ENCODE measurements at places on chromosomes 7 and 10. TPM values are rescaled to one million over a fixed set of nuclear protein-coding genes. Genes with fewer than 3 reads are reported as not detected.

The WDR37 gene
- 15.2 TPM for total RNA-seq

DNA sequence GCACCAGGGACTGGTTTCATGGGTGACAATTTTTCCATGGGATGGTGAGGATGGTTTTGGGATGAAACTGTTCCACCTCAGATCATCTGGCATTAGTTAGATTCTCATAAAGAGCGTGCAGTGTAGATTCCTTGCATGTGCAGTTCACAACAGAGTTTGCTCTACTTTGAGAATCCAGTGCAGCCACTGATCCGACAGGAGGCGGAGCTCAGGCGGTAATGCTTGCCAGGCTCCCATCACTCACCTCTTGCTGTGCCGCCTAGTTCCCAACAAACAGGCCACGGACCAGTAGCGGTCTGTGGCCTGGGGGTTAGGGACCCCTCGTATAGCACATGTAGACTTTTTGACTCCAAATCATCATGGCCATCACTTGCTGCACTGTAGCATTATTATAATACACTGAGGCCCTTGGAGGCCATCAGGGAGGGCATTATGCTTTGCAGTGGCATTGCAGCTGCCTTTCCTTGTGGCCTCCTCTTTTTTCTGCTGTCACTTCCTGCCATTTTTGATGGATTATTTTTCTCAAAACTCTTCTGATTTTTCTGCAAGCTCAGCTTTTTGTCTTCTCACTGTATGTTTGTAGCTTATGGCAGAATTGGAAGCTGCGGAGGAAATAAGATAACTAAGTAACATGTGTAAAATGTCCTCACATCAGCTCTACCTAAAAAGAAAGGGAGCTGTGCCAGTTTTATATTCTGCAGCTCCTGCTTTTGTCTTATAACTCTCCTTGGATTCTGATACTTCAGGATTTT lies 18.5 kb downstream of the CSGALNACT2 start:
- no peak for DNase-seq

The KCNMA1 gene
- total RNA-seq: 42.6 TPM

GRCh38 chr7:110373416-110373815 lies 717.5 kb upstream of the LRRN3 start:
- DNase-seq: no peak

GRCh38 chr7:142802301-142802700 lies 31.5 kb downstream of the PRSS2 start:
- DNase-seq: no peak

GRCh38 chr10:88728107-88728763 lies 22.2 kb downstream of the LIPK start:
- DNase-seq: peak; percentile 7

The NKX1-2 gene
- total RNA-seq: 2.0 TPM

GRCh38 chr7:38558761-38559345 lies 72.3 kb downstream of the AMPH start:
- DNase-seq: no peak

The TMEM130 gene
- total RNA-seq: 0.90 TPM

DNA sequence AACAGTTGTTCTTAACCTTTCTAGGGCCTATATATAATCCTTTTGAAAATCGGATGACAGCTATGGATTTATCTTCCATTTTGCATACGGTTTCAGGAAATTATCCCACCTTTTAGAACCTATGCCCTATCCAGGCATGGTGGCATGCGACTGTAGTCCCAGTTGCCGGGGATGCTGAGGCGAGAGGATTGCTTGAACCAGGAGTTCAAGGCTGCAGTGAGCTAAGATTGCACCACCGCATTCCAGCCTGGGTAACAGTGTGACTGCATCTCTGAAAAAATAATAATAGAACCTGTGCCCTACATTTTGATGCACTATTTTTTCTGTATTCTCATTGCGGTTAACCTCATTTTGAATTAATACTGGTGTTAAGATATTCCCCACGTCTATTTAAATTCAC lies 11.6 kb downstream of the CCAR1 start:
- DNase-seq: no peak

DNA sequence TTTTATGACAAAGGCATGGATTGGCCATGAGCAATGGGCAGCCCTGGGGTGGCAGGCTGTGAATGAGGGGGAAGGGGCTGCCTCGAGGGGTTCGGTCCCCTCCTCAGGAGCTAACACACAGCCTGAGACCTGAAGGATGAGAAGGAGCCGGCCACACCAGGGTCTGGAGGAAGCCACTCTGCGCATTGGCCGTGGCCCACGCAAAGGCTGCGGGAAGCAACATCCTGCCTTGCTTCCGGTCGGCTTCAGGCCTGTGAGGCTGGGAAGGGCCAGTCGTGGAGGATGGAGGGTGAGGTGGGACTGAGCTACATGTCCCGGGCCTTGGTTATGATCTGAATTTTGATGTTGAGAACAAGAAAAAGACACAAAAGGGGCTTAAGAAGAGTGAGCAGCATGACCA lies 49.4 kb downstream of the RGS10 start:
- DNase-seq: no peak

- DNase-seq: no peak
These were observed 5.1 kb downstream of the MSRB2 start for GRCh38 chr10:23100331-23101030.

The REEP3 gene
- total RNA-seq: 73.6 TPM

GRCh38 chr7:68816491-68816890 lies 781.8 kb upstream of the AUTS2 start:
- DNase-seq: no peak

The DLD gene
- 129 TPM for total RNA-seq

GRCh38 chr7:113120647-113121046 lies 2.3 kb upstream of the SMIM30 start:
- DNase-seq: no peak

DNA sequence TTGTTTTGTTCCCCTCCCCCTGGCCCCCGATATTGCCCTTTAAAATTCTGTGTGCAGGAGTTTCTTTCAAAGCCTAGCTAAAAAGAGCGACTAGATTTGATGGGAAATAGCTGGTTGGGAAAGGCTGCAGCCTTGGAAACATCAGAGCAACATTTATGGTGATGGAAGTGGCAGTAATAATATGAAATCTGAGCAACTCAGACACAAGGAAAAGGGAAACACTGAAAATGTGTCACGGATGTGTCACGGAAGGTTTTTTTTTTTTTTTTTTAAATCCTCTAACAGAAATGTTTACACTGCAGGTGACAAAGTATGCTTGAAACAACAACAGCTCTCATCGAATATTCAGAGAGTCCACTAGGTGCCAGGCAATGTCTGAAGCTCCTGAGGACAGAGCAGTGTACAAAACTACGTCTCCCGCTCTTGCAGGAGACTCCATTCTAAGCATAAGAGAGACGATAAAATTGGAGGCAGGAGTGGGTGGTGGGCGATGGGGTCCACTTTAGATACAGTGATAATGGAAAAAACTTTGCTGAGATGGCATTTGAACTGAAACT lies 143.0 kb downstream of the RSU1 start:
- no peak for DNase-seq

DNA sequence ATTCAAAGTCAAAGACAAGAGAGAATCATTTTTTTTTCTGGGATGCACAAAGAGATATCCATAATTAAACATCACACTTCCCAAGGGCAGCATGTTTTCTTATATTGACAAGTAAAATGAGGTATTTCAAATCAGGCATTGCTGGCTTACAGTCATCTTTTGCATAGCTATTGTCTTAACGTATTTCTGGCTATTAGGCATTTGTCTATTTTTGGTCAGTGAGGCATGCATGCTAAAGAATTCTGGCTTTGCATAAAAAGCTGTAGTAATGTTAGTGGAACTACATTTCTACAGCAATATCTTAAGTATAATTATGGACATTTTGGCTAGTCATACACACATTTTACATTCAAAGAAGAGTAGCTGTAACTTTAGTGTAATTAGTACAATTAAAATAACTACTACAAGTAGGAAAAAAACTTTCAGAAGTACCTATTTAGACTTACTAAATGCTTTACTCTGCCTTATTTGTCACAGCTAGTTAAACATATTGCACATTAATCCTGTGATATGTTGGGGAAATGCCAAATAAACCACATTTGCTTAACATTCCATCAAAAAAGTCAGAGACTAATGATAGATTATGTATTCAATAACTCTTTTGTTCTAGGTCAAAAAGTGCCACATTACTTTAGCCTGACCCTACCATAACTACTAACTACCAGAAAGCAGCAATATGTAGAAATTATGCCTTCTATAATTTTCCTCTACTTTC lies 76.4 kb downstream of the RELN start:
- no peak for DNase-seq

GRCh38 chr7:93830141-93830925 lies 60.2 kb downstream of the TFPI2 start:
- no peak for DNase-seq

- no peak for DNase-seq
These were observed 20.3 kb upstream of the GNA12 start for GRCh38 chr7:2864204-2864985.

The IFIT1 gene
- 14.7 TPM for total RNA-seq

- DNase-seq: no peak
These were observed 8.8 kb upstream of the GFRA1 start for GRCh38 chr10:116281775-116282174.

- DNase-seq: no peak
These were observed 115.3 kb downstream of the ST7 start for GRCh38 chr7:117068511-117069145.

DNA sequence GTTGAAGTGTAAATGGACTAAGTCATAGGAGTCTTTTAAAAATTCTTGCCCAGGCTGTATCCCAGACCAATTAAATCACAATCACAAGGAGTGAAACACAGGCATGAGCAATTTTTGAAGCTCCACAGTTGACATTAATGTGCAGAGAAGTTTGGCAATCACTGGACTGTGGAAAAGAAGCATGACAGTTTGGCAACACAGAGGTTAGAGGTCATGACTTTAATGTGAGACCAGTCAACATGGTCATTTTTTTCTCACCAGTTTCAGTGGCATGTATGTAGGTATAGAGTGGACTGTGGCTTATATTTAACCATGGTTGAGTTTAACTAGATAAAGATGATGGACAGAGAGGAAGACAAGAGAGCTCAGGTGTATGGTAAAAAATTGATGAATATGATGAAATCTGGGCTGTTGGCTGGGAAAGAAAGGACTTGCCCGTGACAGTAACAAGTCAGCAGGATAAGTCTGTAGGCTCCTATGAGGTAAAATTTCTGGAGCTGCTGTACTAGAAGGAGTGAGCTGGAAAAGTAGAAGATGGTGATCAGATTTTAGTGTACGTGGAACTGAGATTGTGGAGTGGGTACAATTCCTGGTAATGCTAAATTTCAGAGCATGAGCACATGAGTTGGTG lies 432.2 kb upstream of the GHITM start:
- DNase-seq: no peak

The LOXL4 gene
- 32.7 TPM for total RNA-seq

The OPN4 gene
- not detected for total RNA-seq

The SAMD9 gene
- 2.6 TPM for total RNA-seq

The NKX2-3 gene
- total RNA-seq: 0.24 TPM

GRCh38 chr10:3666525-3667302 lies 118.3 kb downstream of the KLF6 start:
- DNase-seq: no peak

The SLF2 gene
- 28.9 TPM for total RNA-seq

- peak; percentile 28 for DNase-seq
These were observed 447.9 kb upstream of the PFKP start for GRCh38 chr10:2619472-2619871.

DNA sequence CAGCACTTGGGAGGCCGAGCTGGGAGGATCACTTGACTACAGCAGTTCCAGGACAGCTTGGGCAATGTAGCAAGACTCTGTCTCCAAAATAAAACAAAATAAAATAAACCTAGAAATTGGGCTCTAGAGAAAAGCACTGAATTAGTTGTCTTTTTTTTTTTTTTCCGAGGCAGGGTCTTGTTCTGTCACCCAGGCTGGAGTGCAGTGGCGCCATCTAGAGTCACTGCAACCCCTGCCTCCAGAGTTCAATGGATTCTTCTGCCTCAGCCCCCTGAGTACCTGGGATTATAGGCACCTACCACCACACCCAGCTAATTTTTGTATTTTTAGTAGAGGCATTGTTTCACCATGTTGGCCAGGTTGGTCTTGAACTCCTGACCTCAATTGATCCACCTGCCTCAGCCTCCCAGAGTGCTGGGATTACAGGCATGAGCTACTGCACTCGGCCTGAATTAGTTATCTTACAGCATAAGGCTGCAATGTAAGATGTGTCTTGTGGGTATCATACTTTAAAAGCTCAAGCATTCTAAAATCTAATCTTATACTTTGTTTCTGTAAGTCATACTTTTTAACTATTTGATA lies 12.8 kb downstream of the MEIG1 start:
- no peak for DNase-seq

The SP4 gene
- total RNA-seq: 8.0 TPM

The TMEM72 gene
- not detected for total RNA-seq

The PNLIPRP2 gene
- total RNA-seq: 21.1 TPM

The EBLN1 gene
- not detected for total RNA-seq

DNA sequence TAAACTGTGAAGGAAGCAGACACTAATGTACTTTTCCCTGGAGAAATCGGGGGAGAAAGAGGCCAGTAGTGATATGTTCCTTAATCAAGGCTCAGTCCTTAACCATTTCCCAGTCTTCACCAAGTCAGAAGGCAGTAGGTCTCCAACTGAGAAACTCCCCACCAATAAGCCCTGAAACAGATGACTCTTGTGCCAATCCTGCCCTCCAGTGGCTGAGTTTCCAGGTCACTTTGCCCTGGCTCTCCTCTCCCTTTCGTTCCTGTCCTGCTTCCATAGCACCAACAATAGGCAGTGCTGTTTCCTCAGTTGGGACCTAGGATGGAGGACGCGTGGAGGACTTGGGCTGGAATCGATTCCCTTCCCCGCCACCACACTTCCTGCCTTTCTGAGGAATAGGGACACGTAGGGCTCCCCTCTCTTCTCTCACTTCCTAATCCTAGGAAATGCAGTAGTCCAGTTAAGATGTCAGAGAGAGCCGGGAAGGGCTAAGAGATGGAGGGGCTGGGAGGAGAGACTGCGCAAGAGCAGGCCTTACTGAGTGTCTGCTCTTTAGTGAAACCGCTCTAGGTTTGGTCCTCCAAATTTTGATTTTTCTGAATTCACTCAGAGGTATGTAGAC lies 23.4 kb downstream of the ATOH7 start:
- peak; percentile 80 for DNase-seq

- no peak for DNase-seq
These were observed 68.9 kb upstream of the NMT2 start for GRCh38 chr10:15237351-15237750.

GRCh38 chr7:1886361-1887064 lies 216.4 kb downstream of the ELFN1 start:
- no peak for DNase-seq
